Substantia nigra (tissue), 51 donors: ENCODE measurements at places on chromosomes 6 and 20.

DNA sequence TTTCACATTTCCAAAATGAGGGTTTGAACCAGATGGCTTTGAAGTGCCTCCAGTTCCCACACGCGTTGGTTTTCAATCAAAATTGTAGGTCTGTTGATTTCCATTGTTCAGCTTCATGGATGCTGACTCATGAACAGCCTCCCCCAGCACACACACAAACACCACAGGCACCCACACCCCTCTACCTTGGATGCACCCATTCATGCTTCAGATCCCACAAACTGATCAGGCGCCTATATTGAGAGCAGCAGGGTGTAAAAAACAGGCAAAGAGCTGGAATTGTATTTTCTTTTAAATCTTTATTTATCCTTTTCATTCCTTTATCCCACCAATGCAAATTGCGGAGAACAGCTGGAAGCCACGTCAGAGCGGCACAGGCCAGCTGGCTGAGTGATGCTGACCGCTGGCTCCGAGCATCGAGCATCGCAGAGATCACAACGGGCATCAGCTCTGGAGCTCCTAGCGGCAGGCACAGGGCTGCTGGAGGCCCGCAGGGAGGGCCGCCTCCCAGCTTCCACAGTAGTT is 29.3 kb upstream of the TBC1D7 start:
- DNase-seq: peak; percentile 16

DNA sequence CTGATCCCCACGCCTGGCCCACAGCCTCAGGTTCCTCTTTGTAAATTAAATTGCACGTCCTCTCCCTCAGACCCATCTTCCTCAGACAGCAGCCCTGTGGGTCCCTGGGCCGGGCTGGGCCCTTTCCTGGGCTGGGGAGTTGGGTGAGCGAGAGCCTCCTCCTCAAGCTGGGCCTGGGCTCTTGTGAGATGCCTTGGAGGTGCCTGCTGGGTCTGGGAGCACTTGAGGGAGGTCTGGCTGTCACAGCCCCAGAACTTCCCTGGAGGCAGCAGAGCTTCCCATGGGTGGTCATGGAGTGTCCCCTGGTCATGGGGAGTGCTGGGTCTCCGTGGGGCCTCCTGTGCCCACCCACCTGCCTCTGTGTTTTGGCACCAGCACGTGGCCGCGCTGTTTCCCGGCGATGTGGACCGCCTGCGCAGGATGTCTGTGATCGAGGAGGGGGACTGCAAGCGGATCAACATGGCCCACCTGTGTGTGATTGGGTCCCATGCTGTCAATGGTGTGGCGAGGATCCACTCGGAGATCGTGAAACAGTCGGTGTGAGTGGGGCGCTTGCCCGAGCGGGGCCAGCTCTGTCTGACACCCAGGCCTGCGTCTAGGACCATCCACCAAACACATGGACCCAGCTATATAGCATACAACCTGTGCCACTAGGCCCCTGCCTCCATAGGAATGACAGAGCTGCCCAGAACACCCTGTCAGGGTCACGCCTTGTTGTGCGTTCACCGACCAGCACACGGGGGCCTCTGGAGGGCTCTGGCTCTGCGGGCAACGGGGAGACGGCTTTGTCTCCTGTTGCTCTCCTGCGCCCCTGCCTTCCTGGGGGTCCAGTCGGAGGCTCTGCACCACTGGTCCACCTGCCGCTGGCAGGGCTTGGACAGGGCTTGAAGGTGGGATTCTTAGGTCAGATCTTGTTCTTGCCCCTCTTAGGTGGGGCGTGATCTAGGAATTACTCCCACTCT is 33.0 kb downstream of the PYGB start:
- no peak for DNase-seq

DNA sequence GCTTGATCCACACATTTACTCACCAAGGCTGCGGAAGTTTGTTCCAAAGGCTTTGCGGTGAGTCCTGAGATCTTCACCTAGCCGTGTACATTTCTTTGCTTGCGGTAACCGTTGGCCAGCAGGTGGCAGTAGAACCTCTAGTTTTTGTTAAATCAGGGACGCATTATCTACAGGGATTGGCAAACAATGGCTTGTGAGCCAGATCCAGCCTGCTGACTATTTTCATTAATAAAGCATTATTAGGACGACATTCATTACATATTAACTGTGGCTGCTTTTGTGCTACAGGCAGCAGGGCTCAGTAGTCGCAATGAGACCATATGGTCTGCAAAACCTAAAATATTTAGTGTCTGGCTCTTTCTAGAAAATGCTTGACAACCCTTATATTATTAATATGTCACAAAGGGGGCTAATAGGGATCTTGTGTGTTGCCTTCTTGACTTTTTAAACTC is 174.1 kb downstream of the DOK5 start:
- peak; percentile 42 for DNase-seq

- DNase-seq: no peak
Measured at GRCh38 chr6:138772596-138773176, 883 bp upstream of the CCDC28A start.

GRCh38 chr6:113805811-113806495 is 51.2 kb upstream of the MARCKS start:
- no peak for DNase-seq

GRCh38 chr6:149138699-149139294 is 178.7 kb upstream of the TAB2 start:
- DNase-seq: no peak

GRCh38 chr6:72672906-72673305 is 51.0 kb downstream of the KCNQ5 start:
- DNase-seq: no peak

GRCh38 chr6:124924333-124924759 is 37.9 kb upstream of the RNF217 start:
- DNase-seq: no peak

DNA sequence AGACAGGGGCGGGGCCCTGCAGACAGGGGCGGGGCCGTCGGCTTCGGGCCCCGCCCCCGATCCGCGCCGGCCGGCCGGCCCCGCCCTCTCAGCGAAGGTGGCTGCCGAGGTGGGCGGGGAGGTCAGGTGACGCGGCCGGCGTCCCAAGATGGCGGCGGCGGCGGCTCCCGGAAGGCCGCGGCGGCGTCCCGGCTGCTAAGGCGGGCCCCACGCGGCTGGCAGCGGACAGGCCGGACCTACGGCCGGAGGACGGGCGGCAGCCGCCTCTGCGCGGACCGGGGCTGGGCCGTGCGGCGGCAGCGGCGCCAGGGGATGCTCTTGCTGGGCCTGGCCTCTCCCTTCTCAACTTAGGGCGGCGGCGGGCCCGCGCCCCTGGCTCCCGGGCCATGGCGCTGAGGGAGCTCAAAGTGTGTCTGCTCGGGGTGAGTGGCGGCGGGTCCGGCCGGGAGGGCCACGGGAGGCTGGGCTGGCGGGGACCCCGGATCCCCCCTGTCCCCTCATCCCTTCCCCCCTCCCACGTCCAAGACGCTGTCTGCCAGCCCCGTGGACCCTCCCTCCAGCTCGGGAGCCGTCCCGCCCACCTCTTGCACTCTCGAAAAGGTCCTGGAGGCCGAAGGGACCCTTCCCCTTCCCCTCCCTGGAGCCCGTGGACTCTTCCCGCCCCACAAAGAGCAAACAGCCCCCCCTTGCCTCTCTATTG is at the start of gene RAB22A:
TSS of gene RAB22A (plus strand) at position 125 of the 700 bp plus-strand sequence. CDS start at position 387, 262 bp downstream.
- peak; percentile 87 for DNase-seq

GRCh38 chr6:14706378-14706929 is 539.4 kb upstream of the JARID2 start:
- no peak for DNase-seq

- no peak for DNase-seq
Measured at GRCh38 chr6:168865-169455, 123.3 kb upstream of the DUSP22 start.

GRCh38 chr6:106614592-106615257 is 14.6 kb downstream of the RTN4IP1 start:
- no peak for DNase-seq

DNA sequence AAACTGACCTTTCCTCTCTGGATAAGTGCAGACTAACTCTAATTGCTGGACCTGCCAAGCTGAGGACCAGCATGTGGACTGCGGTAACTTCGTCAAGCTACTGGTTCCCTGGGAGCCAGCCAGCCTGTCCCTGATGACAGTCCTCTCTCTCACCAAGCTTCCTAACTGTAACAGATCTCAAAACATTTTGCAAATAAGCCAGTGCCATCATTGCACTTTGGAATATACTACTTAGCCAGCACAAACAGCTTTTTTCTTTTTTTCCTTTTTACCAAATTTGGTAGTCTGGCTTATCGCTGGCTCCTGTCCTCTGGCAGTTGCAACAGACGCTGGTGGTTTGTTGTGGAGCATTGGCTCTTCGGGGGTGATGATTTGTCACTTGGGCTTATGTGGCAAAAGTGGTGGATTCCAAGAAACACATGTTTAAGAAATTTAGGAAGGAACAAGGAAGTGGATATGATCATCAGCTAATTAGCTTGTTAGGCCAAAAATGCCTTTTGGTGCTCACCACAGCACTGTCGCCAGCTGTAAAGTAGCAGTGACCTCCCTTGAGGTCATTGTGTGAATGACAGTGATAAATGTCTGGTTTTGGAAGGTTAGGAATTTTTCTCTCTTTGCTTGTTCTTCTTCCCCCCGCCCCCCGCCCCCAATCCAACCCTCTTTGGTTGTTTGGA is 171.7 kb downstream of the CLIC5 start:
- no peak for DNase-seq

GRCh38 chr6:135096403-135097130 is 41.9 kb upstream of the HBS1L start:
- no peak for DNase-seq

DNA sequence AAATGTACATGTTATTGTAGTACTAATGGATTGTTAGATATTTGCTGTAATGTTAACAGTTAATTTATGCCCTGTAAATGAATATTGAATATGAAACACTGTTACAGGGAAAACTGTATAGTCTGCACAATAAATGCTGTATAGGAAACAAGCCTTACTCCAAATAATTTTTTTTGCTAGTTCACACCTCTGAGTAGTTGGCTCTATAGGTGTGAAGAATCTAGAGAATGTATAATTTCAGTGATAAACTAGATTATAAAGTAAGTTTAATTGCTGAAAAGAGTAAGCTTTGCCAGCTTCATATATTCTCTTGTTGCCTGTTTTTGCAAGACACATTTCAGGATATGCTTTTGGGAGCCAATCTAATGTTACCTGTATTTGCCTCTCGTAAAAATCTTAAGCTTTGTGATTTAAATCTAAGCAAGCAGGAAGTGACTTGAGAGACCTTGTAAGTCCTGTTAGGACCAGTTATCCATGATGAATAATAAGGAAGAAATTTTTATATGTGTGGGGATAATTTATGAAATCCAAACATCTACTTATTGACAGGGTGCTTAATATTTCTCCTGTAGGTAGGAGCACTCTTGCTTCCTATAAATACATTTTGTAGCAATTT is 232.4 kb downstream of the ZFAND3 start:
- DNase-seq: no peak

DNA sequence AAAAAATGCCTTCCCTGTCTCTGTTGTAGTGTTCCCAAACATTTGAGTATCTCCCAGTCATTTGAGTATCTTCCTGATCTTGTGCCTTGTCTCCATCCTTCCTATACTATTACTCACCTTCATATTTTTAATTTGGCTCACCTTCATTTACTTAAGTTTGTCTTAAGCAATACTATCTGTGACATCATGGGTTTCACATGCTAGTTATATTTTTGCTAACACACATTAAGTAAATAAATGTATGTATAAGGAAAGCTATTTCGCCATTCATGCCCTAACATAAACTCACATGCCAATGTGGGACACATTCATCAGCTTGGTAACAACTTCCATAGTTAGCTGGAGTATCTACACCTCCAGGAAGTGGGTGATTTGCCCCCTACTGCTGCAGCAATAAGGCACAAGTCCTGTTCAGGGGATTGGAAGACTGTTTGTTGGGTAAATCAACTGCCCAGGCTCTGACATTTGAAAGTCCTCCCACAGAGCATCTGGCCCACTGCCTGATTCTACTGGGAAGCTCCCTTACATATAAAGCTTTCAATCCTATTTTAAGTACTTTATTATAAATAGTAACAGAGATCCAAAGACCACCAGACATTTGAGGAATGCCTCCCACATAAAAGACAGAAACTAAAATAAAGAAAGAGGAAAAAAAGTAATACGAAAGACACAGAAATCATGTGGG is 132.3 kb downstream of the ISM1 start:
- no peak for DNase-seq

GRCh38 chr20:2386516-2387179 is 5.9 kb downstream of the TGM6 start:
- DNase-seq: no peak

- no peak for DNase-seq
Measured at GRCh38 chr20:46970937-46971630, 76.4 kb downstream of the EYA2 start.

DNA sequence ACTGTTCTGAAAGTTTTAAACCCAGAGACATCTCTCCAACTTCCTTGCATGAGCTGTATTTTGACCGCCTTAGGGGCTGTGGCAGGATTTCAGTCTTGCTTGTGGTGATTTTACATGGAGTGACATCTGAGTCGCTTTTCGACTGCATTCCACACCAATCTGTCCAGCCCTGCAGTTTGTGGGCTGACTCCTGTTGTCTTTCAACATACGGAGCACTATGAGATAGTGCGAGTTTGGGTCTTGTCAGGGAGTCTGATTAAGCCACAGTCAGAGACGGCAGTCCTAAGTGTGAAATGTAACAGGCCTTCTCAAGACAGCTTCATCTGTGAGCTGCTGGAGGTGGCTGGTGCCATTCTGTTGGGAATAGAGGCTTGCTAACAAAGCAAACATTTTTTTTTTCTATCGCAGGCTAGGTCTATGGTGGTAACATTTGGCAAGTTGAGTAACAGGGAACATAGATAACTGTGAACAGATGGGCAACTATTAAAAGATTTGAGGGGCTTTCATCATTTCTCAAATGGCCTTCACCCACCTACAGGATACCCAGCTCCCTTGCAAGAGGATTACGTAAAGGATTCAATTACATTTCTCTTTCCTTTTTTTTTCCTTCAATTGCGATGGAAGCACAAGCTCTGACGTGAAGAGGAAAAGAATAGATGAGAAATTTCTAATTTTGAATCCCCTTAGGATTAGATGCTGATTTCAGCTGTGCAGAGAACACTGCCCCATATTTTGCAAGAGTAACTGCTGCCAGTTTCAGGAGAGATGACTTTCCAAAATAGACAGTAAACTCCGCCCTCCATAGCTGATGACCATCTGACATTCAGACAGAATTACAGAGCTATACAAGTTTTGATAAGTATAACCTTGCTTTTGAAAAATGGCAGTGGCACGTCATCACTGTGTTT is 25.1 kb downstream of the CAP2 start:
- no peak for DNase-seq
